ENCODE measurements at places on chromosomes 13 and 19.

DNA sequence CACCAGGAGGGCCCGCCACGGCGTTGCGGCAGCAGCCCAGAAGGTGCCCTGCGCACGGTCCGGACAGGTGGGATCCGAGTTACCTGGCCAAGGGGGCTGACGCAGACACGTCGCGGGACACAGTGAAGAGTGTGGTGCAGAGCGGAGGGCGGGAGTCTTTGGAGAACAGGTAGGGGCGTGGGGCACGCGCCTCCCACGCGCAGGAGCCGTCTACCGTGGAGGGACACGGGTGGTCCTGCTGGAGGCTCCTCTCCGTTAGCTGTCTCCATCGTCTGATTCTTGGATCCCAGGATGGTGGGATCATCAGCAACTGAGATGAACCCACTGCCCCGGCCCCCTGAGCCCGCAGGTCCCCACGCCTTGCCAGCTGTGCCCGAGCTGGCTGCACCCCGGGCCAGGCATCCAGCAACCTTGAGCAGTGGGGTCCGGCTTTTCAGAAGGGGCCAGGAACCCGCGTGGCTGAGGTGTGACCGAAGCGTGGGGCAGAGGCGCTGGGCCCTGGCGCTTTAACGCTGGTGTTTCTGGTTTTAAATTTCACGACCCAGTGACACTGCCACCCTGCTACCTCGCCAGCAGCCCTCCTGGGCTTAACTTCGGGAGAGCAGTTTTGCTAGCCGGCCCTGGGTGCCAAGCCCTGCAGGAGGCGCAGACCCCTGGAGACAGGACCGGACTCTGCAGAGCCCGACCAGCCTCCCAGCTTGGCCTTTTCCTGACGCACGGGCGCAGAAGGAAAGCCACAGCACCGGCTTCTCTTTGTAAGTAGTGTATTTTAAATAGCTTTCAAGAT lies 7.3 kb downstream of the FGF22 start:
- H3K27ac ChIP-seq: no peak overlapping the region
- H3K27me3 ChIP-seq: no peaks in the 10 kb centered on the region
- H3K4me1 ChIP-seq: no peaks in the 10 kb centered on the region
- no peak overlapping the region for H3K4me3 ChIP-seq
- no peak for DNase-seq
- H3K36me3 ChIP-seq: peaks cover 67% of the 10 kb centered on the region

DNA sequence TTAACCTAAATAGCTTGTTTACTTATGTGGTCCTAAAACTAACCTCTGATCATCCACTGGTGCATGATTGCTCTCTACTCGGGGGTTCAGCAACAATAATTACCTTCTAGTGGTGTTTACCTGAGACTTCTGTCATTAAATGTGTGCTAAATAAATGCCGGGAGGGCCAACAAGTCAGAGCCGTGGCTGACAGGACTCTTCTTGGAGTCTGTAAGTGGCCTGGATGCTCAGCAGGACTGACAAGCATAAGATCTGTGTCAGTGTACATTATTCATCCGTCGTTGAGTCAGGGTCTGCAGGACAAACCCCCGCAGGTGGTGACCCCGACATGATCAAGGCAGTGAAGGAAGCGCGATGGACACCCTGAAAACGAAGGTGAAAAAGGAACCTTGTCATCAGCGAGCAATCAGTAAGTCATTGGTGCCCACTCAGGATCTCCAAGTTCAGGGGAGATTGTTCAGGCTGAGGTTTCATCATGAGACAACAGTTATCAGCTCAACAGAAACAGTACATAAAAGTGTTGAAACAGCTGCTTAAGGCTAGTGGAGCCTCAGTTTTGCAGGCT lies 1466.9 kb downstream of the UQCRFS1 start:
- peaks cover 13% of the 10 kb centered on the region for H3K36me3 ChIP-seq
- H3K4me3 ChIP-seq: no peak overlapping the region
- no peak overlapping the region for H3K27ac ChIP-seq
- no peak for DNase-seq
- H3K27me3 ChIP-seq: no peaks in the 10 kb centered on the region

DNA sequence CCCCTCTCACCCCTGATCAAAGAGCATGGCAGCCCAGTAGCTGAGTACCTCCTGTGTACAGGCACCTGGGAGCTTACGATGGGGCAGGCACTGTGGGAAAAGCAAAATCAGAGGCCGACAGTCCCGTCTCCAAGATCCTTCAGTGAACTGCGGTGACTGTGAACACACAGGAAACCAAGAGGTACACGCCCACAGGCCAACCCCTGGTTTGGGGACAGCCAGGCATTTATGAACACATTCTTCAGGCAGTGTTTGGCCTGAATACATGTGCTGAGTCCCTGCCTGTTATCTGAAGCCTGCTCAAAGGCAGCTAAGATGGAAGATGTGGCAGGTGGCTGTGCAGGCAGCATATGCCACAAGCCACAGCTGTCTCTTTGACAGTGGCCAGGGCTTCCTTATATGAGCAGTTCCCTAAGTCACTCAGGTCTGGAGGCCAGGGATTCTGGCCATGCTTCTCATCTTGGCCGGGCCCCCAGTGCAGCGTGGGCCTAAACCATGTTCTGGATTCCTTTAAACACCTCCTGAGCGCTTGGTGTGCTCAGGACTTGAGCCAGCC lies 123.6 kb downstream of the UQCRFS1 start:
- H3K27me3 ChIP-seq: no peaks in the 10 kb centered on the region
- DNase-seq: no peak
- H3K36me3 ChIP-seq: no peaks in the 10 kb centered on the region
- no peak overlapping the region for H3K4me3 ChIP-seq
- H3K4me1 ChIP-seq: no peaks in the 10 kb centered on the region

- no peaks in the 10 kb centered on the region for H3K4me1 ChIP-seq
- no peaks in the 10 kb centered on the region for H3K36me3 ChIP-seq
- no peak overlapping the region for H3K4me3 ChIP-seq
- DNase-seq: no peak
- H3K27ac ChIP-seq: no peak overlapping the region
Measured at GRCh38 chr13:29125934-29126424, 305.8 kb downstream of the MTUS2 start.

DNA sequence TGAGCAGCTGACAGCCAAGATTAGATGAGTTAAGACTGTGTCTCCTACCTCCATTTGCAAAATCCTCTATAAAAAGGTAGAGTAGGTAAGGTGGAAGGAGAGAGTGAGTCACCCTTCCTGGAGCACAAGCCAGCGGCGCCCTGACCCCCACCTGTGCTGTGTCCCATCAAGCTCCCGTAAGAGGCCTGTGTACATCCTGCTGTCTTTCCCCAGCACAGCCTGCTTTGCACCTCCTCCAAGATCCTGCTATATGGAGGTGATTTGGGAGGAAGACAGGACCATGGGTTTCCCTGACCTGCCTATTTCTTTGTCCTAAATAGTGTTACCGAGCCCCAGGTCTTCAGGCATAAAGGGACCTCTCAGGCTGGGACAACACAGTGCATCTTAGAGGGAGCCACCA lies 62.3 kb upstream of the UQCRFS1 start:
- H3K27ac ChIP-seq: no peak overlapping the region
- no peaks in the 10 kb centered on the region for H3K4me1 ChIP-seq
- no peak overlapping the region for H3K4me3 ChIP-seq
- H3K27me3 ChIP-seq: peaks cover 6% of the 10 kb centered on the region
- H3K36me3 ChIP-seq: no peaks in the 10 kb centered on the region
- DNase-seq: no peak

DNA sequence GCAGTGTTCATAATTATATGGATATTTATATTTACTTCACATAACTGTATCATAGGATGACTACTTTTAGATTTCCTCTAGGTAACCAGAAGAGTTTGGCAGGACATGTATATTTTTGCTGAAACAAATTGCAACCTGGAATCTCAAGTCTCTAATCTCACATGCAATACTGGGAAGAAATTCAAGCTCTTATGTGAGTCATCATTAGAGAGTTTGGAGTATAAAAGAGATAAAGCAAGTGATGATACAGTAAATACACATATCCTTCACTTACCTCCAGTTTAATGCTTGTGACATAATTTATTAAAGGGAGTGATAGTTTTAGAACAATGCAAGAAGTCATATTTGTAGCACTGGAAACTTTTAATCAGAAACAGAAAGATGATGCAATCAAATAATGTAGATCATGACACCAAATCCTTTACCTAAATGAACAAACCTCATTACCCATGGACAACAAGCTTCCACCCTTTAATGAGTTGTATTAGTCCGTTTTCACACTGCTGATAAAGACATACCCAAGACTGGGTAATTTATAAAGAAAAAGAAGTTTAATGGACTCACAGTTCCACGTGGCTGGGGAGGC lies 15.8 kb upstream of the OR7A17 start:
- no peak overlapping the region for H3K4me3 ChIP-seq
- no peak overlapping the region for H3K27ac ChIP-seq
- H3K36me3 ChIP-seq: no peaks in the 10 kb centered on the region
- no peak for DNase-seq
- H3K4me1 ChIP-seq: no peaks in the 10 kb centered on the region
- no peaks in the 10 kb centered on the region for H3K27me3 ChIP-seq

DNA sequence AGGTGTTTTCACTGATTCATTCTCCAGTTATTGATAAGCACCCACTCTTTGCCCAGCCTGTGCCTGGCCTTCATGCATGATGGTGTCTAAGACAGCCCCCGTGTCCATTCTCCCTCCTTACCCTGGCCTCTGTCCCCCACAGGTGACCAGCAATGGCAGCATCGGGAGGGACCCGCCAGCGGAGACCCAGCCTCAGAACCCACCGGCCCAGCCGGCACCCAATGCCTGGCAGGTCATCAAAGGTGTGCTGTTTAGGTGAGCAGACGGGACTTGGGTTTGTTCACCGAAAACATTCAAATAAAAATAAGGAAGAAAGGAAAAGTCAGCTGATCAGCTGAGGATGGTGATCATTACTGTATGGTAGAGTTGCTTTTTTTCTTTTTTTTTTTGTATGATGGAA lies 6.6 kb downstream of the CLPTM1 start:
- no peak overlapping the region for H3K27ac ChIP-seq
- H3K36me3 ChIP-seq: peaks cover 33% of the 10 kb centered on the region
- H3K27me3 ChIP-seq: no peaks in the 10 kb centered on the region
- DNase-seq: no peak
- no peaks in the 10 kb centered on the region for H3K4me1 ChIP-seq

GRCh38 chr13:97858161-97858560 lies 95.3 kb upstream of the IPO5 start:
- peaks cover 4% of the 10 kb centered on the region for H3K4me1 ChIP-seq
- H3K27ac ChIP-seq: no peak overlapping the region
- no peaks in the 10 kb centered on the region for H3K36me3 ChIP-seq
- H3K27me3 ChIP-seq: no peaks in the 10 kb centered on the region
- no peak overlapping the region for H3K4me3 ChIP-seq

GRCh38 chr19:51754109-51754508 lies 2.4 kb upstream of the FPR1 start:
- H3K4me3 ChIP-seq: no peak overlapping the region
- no peak overlapping the region for H3K27ac ChIP-seq
- H3K4me1 ChIP-seq: no peaks in the 10 kb centered on the region
- H3K36me3 ChIP-seq: no peaks in the 10 kb centered on the region

All from tibial artery (tissue), 4 donors.